ENCODE measurements at places on chromosomes 7 and 10.

DNA sequence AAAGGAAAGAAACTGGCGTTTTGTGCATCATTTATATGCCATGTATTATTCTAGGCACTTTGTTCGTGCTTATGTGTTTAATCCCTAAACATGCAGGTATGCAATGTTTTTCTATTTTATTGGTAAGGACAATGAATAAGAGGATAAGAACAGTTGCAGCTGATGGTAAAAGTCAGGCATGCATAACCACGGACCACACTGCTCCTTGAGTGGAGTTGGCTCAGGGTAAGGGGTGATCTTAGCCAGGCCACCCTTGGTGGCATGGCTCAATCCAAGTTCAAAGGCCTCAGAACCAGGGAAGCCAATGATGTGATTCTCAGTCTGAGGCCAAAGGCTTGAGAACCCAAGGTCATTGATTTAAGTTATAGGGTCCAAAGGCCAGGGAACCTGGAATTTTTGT is 1068.1 kb downstream of the NRG3 start:
- no peak for DNase-seq

DNA sequence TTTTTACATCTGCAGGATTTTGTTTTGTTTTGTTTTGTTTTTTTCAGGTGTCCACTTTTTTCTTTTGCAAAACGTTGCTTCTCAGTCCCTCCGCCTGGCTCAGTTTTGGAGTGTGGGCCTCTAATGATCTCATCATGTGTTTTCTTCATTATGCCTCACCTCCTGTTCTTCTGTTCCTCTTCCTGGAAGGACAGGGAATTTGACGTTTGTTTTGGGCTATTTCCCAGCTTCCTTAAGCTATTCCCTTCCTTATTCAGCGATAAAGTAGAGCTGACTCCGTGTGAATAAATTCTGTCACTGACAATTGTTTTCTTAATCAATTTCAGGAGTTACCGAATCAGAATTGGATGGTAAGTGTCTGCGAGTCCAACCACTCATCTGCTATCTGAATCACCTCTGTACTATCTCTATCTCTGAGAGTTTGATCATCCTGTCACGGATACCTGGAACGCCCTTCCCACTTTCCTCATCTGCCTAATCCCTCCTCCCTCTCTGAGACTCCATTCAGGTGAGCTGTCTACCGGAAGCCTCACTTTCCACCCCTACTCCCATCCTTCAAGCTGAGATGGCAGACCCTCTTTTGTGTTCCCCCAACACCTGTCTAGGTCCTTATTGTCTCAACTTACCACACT is 218.4 kb downstream of the GATA3 start:
- DNase-seq: no peak

GRCh38 chr7:154373956-154374355 is 321.8 kb downstream of the DPP6 start:
- no peak for DNase-seq

- no peak for DNase-seq
Observed at GRCh38 chr7:30276203-30276900, 8.0 kb upstream of the ZNRF2 start.

GRCh38 chr7:44263326-44264082 is 61.9 kb downstream of the CAMK2B start:
- DNase-seq: no peak

GRCh38 chr7:127392182-127392565 is 334 bp downstream of the ZNF800 start:
- no peak for DNase-seq

DNA sequence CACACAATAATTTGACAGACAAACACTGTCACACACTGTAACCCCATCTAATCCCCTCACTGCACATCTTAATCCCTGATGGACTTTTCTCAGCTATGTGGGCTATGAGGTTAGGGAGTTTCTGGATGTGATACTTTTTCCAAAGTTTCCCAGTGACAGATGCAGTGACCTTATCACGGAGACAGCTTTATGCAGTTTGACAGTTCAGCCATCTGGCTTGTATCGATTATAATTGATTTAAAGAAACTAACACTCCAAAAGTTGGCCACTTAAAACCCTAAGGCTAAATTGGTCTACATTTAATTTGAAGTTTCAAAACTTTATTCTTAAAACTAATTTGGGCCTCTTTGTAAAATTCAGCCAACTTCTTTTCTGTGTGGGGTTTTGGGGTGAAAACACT is 196.7 kb downstream of the SDK1 start:
- no peak for DNase-seq

- no peak for DNase-seq
Observed at GRCh38 chr7:46494028-46494427, 573.0 kb upstream of the IGFBP3 start.

- no peak for DNase-seq
Observed at GRCh38 chr10:59072038-59072437, 104.4 kb upstream of the PHYHIPL start.

DNA sequence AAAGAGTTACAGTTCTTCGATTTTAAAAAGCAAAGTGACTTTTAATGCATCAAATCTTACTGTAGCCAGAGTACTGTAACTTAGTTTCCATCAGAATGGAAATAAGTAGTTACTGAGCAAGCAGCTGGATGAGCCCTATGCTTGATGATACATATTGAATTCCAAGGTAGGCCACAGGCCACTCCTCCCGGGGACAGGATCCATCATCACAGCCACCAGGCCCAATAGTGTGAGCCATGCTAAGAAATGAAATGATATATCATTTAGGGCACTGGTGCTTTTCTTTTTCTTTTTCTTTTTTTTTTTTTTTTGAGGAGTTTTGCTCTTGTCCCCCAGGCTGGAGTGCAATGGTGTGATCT is 42.9 kb upstream of the TOMM7 start:
- DNase-seq: no peak

DNA sequence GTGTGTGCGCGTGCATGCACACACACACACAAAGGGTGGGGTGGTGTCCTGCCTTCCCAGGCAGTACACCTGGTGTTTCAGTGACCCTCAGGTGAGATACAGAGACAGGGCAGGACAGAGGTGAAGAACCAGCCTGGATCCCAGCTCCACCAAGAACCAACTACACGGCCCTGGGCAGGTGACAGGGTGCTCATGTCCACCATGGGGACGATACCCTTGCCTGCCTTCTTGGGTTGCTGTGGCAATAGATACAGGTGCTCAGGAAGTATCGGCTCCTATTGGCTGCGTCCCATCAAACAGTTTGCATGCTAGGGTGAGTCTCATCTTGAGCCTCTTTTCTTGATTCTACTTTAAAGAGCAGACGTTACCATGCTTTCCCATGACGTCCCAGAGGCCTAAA is 33.7 kb upstream of the CXCL12 start:
- DNase-seq: no peak

DNA sequence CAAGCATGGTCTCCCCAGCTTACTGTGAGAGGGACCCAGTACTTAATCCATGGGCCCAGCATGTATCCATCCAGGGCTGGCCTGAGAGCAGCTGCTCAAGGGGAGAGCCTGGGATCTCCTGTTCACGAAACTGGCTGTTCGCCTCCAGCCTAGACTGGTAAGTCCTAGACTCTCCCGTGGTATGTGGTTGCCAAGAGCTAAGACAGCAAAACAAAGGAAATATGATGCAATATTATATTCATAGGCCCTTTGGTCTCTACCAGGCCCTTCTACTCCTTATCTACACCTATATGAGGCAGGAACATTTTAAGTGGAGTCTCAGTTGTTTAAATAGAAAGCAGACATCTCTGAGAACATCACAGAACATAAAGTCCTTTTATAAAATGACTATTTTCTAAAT is 28.9 kb upstream of the STK17A start:
- DNase-seq: peak; percentile 90

All from esophagus muscularis mucosa (tissue), 4 donors.